ENCODE measurements at places on chromosomes 5 and 9.

GRCh38 chr9:137272241-137273094, 5.1 kb upstream of the TOR4A start:
- no peak for DNase-seq

DNA sequence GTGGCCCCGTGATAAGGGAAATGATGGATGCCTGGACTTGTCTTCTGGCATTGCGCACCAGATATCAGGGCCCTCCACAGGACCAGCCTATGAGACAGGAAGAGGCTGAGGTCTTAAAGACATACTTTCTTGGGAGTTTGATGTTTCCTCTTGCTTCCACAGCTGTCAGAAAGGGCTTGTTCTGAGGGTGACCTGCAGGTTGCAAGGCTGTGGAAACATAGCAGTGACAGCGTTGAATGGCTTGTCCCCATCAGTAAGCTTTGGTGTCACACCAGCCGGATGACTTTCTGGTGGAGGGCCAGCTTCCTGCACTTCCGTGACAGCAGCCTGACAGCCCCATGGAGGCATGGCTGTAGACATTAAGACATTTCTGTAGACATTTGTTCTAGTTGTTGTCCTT, 143.2 kb downstream of the C9orf152 start:
- DNase-seq = no peak

DNA sequence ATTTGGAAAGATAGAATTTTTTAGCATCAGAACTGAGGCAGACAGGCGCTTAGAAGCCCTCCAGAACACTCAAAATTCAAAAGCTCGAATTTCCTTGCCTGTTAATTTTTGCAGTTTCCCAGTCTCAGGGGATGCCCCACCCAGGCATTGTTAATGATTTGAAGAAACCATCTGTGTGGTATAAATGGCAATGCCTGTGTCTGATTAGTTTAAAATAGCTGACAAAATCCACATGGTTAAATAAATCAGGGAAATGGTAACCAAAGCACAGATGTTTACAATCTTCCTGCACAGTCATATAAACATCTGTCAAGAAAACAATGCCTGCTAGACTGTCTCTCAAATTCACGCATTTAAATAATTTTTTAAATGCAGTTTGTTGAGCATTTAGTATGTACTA, 185.2 kb upstream of the RGMB start:
- no peak for DNase-seq

- DNase-seq = no peak
These were observed 180.5 kb upstream of the RIOK2 start for GRCh38 chr5:97363577-97363976.

DNA sequence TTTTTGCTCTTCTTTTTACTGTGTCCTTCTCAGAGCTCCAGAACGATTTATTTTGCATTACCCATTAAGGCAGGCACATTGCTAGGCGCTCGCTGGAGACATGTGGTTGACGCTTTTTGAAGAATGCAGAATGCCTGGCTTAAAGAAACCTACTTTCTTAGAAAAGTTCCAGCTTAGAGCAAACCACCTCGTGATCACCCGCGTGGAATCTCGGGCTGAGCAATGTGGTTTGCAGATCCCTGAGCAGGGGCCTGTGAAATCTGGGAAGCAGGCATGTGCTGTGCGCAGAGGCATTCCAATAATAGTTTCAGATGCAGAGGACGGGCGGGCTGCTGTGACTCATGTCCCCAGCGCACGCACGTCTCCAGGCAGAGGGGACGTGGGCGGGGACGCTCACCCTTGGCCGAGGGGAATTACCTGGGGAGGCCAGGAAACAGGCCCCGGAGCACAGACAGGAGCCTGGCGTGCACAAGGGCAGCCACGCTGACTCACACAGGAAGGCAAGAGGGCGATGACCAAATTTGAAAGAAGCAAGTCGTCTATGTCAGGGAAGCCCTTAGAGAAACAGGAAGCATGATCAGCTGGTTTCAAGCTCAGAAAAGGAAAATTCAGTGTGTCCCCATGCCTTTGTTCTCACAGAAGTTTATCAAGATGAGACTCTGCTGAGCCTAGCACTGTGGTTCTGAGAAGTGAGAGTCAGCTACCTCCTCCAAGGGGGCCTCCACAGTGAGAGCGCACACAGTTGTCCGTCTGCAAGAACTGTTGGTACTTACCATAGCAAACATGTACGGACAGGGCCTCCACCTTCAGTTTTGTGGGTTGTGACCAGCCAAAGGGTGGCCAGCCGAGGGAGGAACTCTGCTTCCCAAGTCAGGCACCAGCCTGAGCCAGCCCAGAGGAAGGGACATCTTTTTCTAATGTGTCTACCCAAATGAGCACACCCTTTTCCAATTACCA, 218.6 kb downstream of the PIK3R1 start:
- DNase-seq = no peak

- no peak for DNase-seq
These were observed 25.9 kb upstream of the MEGF9 start for GRCh38 chr9:120740132-120740531.

DNA sequence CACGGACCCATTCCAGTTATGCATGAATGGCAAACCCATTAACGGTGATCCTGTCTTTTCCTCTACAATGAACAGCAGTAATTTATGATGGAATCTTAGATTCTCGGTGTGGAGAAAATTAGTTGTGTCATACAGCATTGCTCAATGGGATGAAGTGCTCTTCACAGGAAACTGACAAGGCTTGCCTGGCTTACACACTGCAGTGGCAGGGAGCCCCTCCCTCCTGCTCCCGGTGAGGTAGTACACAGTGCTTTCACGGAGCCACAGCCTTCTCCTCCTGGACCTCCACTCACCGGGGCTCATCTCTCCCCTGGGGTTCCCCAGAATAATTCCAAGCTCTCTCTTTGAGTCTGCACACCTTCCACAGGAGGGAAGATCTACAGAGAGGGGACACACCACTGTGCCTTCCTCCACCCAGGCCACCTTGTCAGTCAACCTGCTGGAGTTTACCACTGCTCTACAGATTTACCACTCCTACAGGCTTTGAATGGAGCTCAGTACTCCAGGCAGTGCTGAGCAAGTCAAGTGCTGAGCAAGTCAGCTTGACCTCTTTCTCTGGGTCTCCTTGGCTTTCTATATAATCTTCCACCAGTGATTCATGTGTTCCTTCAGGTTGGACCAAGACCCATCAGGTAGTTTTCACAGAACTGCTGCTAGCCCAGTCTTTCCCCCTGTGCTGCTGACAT, 59.1 kb upstream of the TBC1D2 start:
- DNase-seq = no peak

Data from NCI-H2227 treated with DMSO at 0.1 percent for 48 hours (cell line).